ENCODE measurements at places on chromosomes 12 and 14.

- no peak for DNase-seq
Measured at GRCh38 chr14:76101391-76102379, 50.0 kb upstream of the GPATCH2L start.

GRCh38 chr14:99729991-99730875 is 46.1 kb downstream of the CYP46A1 start:
- DNase-seq: peak; percentile 70

- no peak for DNase-seq
Measured at GRCh38 chr14:74239848-74240793, 872 bp downstream of the VSX2 start.

DNA sequence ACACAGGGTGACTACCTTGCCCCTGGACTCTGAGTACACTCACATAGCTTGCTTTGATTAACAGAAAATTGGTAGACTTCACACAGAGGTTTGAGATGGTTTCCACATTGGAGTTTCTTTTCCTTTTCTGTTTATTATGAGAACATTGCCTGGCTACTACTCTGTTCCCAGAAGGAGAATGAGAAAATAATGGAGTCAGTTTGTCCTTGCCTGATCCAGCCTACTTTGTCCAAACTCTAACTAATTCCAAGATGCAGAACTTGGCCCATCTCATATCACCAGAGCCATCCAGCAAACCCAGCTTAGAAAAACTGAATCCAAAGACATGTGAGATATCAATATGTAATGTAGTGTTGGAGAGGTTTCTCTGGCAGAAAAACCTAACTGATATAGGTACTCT is 20.4 kb downstream of the TAS2R50 start:
- no peak for DNase-seq

- peak; percentile 1 for DNase-seq
Measured at GRCh38 chr14:29536886-29537511, 390.6 kb downstream of the PRKD1 start.

DNA sequence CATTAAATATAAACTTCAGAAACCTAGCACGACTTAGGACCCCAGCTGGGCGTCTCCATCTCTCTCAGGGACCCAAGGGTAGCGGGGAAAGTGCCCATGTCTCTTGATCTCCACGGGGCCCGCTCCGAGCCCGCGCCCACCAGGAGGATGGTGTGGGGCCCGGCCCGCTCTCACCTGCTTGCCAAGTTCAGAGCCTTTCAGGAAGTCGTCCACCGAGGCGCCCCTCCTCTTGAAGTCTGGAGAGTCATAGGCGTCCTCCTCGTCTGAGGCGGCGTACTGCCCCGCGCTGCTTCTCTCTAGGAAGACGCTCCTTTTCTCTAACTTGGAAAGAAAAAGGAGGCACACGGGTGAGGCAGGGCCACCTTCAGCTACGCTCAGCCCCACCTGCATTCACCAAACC is 96.9 kb downstream of the PIWIL1 start:
- DNase-seq: no peak

- DNase-seq: no peak
Measured at GRCh38 chr12:12915656-12916055, 24.3 kb downstream of the GPRC5A start.

DNA sequence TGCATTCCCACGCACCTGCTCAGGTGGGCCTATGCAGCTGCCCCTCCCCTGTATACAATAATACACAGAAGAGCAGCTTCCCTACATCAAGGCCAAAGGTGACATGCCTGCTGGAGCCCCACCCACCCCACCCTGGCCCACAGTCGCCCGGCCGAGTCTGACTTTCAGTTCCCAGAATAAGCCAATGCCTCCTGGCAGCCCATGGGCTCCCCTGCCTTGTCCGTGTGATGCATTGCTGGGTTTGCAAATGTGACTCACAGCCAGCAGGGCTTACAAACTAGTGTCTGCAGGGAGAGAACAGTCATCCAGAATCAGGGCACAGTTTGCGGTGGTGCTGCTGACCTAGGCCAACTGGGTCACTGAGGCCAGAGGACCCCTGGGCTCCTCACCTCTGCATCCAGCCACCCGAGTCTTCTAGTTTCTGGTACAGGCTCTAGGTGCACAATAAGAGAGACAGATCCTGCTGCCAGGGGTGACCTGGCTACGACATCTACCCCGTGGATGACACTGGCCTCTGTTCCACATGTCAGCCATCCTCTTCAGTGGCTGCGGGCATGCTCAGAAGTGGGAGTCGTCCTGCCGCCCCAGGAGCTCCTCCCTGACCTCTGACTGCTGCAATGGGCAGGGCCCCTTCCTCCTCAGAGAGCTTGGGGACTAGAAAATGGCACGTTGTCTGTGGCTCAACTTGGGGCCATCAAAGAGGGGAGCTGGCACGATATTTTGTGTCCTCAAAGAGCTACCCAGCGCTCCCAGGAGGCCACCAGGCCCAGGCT is 84.5 kb downstream of the CHGA start:
- no peak for DNase-seq

- no peak for DNase-seq
Measured at GRCh38 chr12:56677680-56678079, 10.4 kb downstream of the PTGES3 start.

Data from COR-L47 (cell line).